ENCODE measurements at places on chromosomes 1 and 21.

- DNase-seq = no peak
- no peaks in the 10 kb centered on the region for H3K36me3 ChIP-seq
- no peak overlapping the region for H3K4me3 ChIP-seq
- no peaks in the 10 kb centered on the region for H3K27me3 ChIP-seq
These were observed 434.6 kb upstream of the PRMT6 start for GRCh38 chr1:106621853-106622252.

DNA sequence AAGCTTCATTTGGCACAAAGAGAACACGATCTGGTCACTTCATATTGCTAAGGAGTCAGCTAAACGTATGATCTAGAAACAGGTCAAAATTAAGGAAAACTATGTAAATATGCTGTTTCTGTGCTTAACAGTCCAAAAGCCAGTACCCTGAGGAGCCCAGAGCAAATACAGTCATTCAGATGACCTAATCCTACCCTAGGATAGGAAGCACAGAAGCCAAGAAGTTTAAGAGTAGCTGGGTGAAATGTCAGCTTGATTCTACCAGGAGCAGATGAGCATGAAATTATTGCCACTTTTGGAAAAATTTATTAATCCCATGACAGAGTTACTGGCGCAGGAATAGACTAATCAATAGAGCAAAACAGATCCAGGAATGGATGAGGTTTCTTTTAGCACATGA is 18.3 kb downstream of the SORT1 start:
- H3K27ac ChIP-seq = peak overlapping the region; percentile 49
- H3K4me1 ChIP-seq = peaks cover 61% of the 10 kb centered on the region
- no peaks in the 10 kb centered on the region for H3K27me3 ChIP-seq
- H3K4me3 ChIP-seq = no peak overlapping the region
- H3K36me3 ChIP-seq = no peaks in the 10 kb centered on the region

DNA sequence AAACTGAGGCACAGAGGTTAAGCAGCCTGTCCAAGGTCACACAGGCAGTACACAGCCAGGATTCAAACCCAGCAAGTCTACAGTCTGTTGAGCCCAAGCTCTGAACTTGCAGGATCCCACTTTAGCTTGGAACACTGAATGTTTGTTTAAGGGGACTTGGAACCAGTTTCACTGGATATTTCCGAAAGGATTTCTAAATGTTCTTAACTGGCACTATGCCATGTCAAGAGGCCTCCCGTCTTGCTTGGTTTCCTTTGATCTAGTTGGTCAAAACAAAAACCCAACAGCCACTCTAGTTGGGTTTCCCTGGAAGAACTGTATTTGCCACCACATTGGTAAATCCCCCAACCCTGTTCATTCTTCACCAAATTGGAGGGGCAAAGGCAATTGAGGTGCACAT is 317.6 kb upstream of the KAZN start:
- H3K27me3 ChIP-seq = peaks cover 72% of the 10 kb centered on the region
- H3K4me1 ChIP-seq = no peaks in the 10 kb centered on the region
- H3K4me3 ChIP-seq = no peak overlapping the region
- no peak overlapping the region for H3K27ac ChIP-seq
- DNase-seq = no peak
- H3K36me3 ChIP-seq = no peaks in the 10 kb centered on the region

DNA sequence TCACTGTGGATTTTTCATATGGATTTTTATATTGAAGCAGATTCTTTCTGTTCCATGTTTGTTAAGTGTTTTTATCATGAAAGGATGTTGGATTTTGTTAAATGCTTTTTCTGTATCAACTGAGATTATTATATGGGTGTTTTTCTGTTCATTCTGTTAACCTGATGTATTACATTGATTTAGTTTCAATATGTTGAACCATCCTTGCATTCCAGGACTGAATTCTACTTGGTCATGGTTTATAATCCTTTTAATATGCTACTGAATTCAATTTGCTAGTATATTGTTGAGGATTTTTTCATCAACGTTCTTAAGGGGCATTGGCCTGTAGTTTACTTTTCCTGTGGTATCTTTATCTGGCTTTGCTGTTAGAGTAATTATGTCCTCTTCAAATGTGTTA is 55.8 kb downstream of the CCDC30 start:
- no peaks in the 10 kb centered on the region for H3K27me3 ChIP-seq
- no peaks in the 10 kb centered on the region for H3K36me3 ChIP-seq
- H3K4me1 ChIP-seq = no peaks in the 10 kb centered on the region
- H3K4me3 ChIP-seq = no peak overlapping the region

DNA sequence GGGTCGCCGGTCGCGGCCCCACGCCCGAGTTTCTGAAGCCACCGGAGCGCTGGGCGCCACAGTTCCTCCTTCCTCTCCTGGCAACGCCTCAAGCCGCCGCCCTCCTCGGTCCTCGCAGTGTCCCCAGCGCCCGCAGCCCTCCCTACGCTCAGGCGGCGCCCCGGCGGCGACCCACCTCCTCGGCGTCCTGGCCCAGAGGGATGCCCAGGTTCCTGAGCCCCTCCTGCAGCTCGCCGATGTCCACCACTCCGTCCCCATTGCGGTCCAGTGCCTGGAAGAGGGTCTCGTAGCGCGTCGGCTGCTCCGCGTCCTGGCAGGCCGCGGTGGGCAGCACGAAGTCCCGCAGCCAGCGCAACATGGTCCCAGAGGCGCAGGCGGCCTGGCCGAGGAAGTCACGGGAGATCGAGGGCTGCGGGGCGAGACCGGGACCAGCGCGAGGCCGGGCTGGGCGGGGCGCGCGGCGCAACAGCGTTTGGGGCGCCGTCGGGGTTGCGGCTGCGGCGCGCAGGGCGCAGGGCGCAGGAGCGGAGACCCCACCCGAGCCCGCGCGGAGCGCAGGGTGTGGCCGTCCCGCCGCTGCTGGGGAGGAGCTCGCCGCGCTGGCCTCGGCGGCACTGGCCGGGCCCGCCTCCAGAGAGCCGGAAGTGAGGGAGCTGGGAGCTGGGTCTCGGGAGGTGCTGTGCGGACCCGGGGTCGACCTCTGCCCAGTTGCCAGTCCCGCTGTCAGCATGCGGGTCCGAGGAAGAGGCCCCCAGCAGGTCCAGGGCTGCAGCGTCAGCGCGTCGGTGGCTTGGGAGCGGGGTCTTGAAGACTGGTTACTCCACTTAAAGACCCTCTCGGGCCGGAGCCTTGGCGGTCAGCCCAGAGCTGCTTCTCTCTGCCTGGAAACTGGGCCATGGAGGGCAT is at the start of gene SLC25A24:
Gene SLC25A24 (minus strand): TSS at position 563 of the 906 bp plus-strand sequence. CDS start 205 bp downstream, at position 358.
- H3K27me3 ChIP-seq = no peaks in the 10 kb centered on the region
- H3K4me1 ChIP-seq = peaks cover 59% of the 10 kb centered on the region
- H3K36me3 ChIP-seq = peaks cover 17% of the 10 kb centered on the region
- H3K4me3 ChIP-seq = peak within 1 kb of the TSS; percentile 98
- H3K27ac ChIP-seq = peak within 1 kb of the TSS; percentile 99

DNA sequence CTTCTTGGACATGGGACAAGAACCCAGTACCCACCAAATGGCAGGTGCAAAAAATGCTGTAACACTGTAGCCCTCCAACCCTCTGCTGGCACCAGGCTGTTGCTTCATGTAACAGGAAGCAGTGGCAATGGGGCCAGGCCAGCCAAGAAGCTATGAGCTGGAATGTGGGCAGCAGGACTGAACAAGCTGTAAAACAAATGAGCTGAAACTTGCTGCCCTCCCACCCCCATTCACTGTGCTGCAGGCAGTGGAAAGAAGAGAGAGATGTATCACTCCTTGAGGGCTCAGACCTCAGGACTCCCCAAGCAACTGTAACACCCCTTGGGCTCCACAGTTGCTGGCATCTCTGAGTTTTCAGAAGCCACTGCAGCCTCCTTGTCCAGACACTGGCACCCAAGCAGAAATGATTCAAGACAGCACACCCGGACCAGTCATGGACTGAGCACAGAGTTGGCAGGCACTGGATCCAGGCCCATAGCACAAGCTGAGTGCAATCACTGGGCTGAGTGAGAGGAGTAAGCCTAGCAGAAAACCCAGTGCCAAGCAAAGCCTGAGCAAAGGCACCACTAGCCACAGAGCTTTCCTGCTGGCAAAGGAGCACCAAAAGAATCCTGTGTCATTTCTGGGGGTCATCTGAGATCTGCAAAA is 321.4 kb upstream of the CXADR start:
- H3K27ac ChIP-seq = no peak overlapping the region
- H3K4me3 ChIP-seq = no peak overlapping the region
- H3K36me3 ChIP-seq = no peaks in the 10 kb centered on the region
- no peaks in the 10 kb centered on the region for H3K4me1 ChIP-seq

DNA sequence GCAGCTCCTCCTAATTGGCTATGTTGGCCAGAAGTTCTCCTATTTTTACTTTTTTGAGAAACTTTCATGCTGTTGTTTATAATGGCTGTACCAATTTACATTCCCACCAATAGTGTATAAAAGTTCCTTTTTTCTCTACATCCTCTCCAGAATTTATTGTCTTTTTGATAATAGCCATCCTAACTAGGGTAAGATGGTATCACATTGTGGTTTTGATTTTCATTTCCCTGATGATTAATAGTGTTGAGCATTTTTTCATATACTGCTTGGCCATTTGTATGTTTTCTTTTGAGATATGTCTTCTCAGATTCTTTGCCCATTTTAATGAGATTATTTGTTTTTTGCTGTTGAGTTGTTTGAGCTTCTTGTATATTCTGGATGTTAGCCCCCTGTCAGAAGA is 46.8 kb downstream of the NTMT2 start:
- H3K27me3 ChIP-seq = no peaks in the 10 kb centered on the region
- H3K36me3 ChIP-seq = no peaks in the 10 kb centered on the region
- no peaks in the 10 kb centered on the region for H3K4me1 ChIP-seq
- DNase-seq = no peak

GRCh38 chr1:36349241-36349671 is 25.8 kb upstream of the EVA1B start:
- H3K4me3 ChIP-seq = no peak overlapping the region
- DNase-seq = no peak
- peaks cover 61% of the 10 kb centered on the region for H3K36me3 ChIP-seq
- no peaks in the 10 kb centered on the region for H3K27me3 ChIP-seq
- peaks cover 45% of the 10 kb centered on the region for H3K4me1 ChIP-seq

GRCh38 chr1:26999440-26999987 is 6.0 kb downstream of the TRNP1 start:
- H3K27ac ChIP-seq = peak overlapping the region; percentile 91
- H3K36me3 ChIP-seq = no peaks in the 10 kb centered on the region
- H3K4me3 ChIP-seq = no peak overlapping the region
- DNase-seq = peak; percentile 78
- peaks cover 87% of the 10 kb centered on the region for H3K4me1 ChIP-seq

DNA sequence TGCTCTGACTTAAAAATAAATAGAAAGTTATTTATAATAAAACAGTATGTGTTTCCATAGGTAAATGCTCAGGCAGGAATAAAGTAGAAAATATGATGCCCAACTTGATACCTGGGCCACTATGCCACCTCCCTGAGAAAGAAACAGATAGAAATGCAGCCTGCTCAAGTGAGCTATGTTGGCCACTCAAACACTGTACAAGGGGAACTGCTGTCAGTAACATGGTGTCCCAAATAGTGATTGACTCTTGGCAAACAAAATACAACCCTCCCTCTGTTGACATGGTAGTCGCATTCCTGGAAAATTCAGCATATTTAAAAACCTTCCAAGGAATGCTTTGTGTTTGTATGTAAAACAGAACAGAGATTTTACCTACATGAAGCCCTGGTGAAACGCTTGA is 66.9 kb upstream of the KCNE2 start:
- H3K27ac ChIP-seq = no peak overlapping the region
- H3K4me3 ChIP-seq = no peak overlapping the region
- no peaks in the 10 kb centered on the region for H3K36me3 ChIP-seq
- no peak for DNase-seq

- DNase-seq = no peak
- H3K4me1 ChIP-seq = peaks cover 13% of the 10 kb centered on the region
- peaks cover 94% of the 10 kb centered on the region for H3K27me3 ChIP-seq
- no peak overlapping the region for H3K4me3 ChIP-seq
- no peaks in the 10 kb centered on the region for H3K36me3 ChIP-seq
These were observed 4.1 kb upstream of the GABRD start for GRCh38 chr1:2014741-2015735.

- no peaks in the 10 kb centered on the region for H3K36me3 ChIP-seq
- DNase-seq = no peak
- H3K27me3 ChIP-seq = no peaks in the 10 kb centered on the region
- H3K4me1 ChIP-seq = no peaks in the 10 kb centered on the region
- no peak overlapping the region for H3K4me3 ChIP-seq
These were observed 140.5 kb downstream of the SLC44A5 start for GRCh38 chr1:75470448-75470847.
